Fibroblast of upper back skin (primary cell): ENCODE measurements at places on chromosomes 7 and 10.

- DNase-seq = peak; percentile 75
Measured at GRCh38 chr10:92972066-92972870, 88.3 kb upstream of the CYP26C1 start.

DNA sequence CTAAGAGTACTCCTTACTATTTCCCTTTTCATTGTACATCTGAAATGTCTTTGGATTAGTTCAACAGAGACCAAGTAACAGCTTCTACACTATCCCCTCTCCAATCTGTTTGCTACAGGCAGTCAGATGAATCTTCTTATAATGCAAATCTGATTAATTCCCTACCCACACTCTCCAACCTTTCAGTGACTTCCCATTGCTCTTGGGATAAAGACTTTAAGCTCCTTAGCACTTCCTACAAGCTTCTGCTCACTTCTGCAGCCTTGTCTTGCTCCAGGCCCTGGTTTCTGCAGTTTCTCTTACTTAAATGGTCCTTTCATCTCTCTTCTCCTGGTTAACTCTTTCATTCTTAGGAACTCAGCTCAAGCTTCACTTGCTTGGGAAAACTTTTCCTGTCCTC lies 65.2 kb upstream of the FEZF1 start:
- no peak for DNase-seq

DNA sequence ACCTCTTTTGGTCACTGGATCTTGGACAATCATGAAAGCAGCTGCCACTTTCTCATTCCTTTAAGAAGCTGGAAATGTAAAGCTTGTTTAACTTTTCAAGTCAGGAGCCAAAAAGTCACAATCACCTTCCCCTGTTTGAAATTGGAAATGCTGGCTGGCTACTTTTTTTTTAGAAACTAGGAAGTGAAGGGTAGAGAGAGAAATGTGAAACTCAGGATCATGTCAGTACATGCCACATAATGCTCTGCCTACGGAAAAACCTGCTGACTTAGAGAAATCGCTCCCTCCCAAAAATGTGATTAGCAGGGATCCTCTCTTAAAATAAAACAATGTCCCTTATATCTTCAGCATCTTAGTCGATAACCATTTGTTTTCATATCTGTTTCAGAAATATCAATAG lies 188.4 kb upstream of the C7orf33 start:
- DNase-seq = no peak

DNA sequence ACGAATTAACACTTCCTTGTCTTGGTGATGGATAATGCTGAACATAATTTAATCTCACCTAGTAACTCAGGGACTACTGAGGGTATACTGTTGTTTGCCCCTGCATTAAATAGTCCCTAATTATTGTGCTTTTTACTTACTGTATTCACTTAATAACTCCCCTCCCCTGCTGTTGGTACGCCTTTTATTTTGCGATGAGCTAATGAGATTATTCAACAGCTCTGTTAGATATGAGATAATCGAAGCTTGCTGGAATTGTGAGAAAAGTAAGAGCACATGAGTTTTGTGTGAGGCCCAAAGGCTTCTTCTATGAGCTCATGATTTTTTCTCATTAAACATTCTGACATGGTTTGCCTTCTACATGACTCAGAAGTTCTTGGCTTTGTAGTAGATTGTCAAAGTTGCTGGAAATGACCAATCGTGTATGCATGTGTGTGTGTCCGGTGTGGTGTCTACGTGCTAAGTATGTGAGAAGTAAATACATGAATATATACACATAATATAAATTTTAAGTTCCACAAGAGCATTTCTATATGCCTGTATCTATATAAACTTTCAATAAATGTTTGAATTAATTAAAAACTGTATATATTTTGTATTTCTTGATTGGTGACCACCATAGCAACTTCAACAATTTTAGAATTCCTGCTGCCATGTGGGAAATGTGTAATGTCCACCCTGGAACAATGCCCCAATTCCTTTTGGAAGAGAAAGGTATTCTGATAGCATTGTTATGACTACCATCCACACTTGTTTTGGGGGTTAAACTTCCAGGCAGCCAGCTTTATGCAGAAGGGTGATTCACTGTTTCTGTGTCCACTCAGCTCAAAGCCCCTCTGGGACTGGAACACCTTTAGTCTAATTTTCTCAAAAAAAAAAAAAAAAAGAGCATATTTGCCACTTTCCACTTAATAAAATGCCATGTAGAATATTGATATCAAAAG lies 106.2 kb downstream of the SAMD9 start:
- peak; percentile 98 for DNase-seq

GRCh38 chr7:18361756-18362155 lies 133.8 kb upstream of the HDAC9 start:
- DNase-seq = peak; percentile 68

DNA sequence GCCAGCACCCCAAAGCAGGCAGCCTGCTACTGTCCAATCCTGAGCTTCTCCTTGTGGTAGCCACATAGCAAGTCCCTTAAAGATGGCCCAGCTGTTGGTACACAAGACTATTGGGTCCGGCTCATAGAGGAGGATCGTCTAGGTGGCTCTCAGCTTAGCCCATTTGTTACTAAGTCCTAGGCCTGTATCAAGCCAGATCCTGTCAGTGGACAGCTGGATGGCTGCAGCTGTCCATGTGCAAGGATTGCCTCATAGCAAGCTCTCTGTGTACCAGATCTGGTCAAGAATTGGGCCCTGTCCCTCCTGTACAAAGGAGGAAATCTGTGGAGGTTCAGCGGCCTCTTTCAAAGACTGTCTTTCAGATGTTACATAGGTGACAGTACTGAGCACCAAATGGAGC lies 12.2 kb upstream of the TMEM168 start:
- DNase-seq = no peak

GRCh38 chr10:94000638-94001415 lies 7.1 kb downstream of the PLCE1 start:
- DNase-seq = no peak

DNA sequence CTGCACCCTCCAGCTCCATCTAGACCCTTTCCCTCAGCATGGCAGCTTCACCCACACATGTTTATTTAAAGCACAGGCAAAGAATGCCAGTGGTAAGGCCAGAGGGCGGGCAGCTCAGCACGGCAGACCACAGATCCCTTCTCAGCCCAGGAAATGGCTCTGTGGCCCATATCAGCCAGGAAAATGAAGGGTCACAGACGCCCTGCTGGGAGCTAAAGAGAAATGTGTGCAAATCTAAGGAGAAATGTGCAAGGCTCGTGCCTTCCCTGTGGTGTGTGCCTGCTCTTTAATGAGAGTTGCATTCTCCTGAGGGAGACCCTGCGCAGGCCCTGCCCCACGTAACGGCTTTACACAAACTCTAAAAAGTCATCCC lies 23.0 kb downstream of the PTPRN2 start:
- DNase-seq = no peak

- DNase-seq = no peak
Measured at GRCh38 chr7:2010551-2011265, 222.0 kb downstream of the MAD1L1 start.

DNA sequence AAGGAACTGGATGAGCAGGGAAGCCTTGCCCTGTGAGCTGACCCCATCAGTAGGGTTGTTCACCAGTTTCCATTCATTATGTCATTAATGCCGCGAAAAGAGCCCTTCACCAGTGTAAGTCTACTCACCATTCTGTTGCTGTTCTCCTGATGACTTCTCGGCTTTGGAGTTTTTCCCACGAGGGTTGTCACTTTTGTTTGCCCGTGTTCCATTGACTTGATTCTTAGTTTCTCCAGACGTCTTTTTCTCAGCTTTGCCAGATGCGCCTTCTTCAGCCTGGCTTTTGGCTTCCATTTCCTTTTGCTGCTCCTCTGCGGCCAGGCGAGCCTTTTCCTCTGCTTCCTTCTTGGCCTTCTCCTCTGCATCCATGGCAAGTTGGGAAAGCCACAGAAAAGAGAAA lies 128.8 kb downstream of the PPP1R17 start:
- no peak for DNase-seq

GRCh38 chr7:130071701-130072622 lies 1.6 kb downstream of the KLHDC10 start:
- peak; percentile 85 for DNase-seq

- no peak for DNase-seq
Measured at GRCh38 chr7:1340461-1341360, 108.0 kb downstream of the UNCX start.

GRCh38 chr10:17220652-17221100 lies 7.4 kb upstream of the VIM start:
- peak; percentile 41 for DNase-seq

DNA sequence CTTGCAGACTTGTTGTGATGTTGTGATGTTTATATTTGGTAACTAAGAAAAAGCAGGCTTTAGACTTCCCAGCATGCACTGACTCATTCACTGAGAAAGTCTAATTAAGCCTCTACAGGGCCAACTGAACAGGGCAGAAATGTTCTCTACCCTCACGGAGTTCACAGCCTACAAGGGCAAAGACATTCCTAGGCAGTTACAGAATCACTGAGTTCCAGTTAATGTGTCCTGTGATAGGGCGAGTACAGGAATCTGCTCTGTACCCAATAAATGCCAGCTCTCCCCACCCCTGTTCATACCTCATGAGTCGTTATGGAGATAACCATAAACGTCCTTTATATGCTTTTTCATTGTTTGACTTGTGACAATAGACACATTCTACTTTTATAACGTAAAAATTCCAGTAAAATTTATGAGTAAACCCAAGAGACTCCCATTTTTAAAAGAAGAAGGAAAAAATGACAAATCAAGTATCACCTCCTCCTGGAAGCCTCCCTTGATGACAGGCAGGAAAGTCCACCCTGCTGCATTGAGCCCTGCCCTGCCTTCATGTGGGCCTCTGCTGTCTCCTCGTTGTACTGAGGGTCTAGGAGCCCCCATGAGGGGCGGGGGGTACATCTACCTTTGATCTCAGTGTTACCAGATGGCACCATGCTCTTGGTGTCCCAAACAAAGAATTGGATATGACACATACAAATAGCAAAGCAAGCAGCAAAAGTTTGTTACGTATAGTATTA lies 14.3 kb downstream of the MUC12 start:
- DNase-seq = no peak

GRCh38 chr7:43540471-43540870 lies 42.4 kb upstream of the STK17A start:
- DNase-seq = no peak

GRCh38 chr7:41116817-41117216 lies 586.1 kb downstream of the INHBA start:
- DNase-seq = no peak

DNA sequence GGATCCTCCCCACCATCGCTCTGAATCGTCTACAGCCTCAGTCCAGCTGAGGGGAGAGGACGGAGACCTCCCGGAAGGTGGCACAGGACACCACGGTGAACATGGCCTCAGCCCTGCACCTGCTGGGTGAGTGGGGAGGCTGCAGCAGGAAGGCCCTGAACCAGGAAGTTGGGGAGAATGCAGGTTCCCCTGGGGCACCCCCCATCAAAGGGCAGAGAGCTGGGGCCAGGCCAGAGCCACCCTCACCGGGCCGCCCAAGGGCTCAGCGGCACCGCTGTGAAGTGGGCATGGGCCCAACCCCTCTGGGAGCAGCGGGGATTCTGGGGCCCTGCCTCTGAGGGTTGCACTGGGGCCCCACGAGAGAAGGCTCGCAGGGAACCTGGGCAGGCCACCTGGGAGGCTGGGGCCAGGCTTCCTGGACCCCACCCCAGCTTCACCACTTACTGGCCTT lies 98.7 kb downstream of the MICALL2 start:
- no peak for DNase-seq

GRCh38 chr7:16926283-16926682 lies 44.5 kb upstream of the AGR3 start:
- DNase-seq = peak; percentile 53

- no peak for DNase-seq
Measured at GRCh38 chr7:134767520-134768168, 11.8 kb upstream of the CALD1 start.

GRCh38 chr10:53808677-53809372 lies 992.2 kb downstream of the PCDH15 start:
- DNase-seq = no peak

DNA sequence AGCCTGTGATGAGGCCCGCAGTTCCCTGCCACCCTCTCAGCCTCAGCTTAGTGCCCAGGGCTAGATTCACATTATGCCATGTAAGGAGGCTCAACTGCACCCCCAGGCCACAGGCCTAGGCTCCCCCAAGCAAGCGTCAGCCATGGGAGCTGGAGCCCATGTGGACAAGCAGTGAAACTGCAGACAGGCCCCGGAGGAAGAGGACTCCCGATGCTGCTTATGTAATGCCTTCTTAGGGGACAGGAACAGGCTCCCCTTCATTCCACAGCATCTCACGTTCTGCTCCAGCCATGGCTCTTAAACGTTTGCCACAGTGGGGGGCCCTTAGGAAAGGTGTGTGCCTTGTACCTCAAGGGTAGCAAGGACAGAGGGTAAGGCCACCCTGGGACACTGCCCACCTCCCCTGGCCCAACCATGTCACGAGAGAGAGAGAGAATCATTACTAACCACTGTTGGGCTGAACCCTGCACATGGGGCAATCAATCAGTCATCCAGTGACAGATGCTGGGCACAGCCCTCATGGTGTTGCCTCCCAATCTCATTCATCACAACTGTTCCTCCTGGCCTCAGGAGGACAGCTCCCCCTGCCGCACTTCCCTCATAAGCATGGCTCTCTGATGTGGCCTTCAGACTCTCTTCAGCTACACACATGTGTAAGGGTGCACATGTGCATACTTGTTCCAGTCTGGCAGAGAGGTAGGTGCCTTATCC lies 263.0 kb downstream of the GRID1 start:
- no peak for DNase-seq

GRCh38 chr7:155815332-155816191 lies 3.3 kb upstream of the SHH start:
- DNase-seq = peak; percentile 20

- no peak for DNase-seq
Measured at GRCh38 chr10:111916011-111916410, 267.6 kb downstream of the GPAM start.

DNA sequence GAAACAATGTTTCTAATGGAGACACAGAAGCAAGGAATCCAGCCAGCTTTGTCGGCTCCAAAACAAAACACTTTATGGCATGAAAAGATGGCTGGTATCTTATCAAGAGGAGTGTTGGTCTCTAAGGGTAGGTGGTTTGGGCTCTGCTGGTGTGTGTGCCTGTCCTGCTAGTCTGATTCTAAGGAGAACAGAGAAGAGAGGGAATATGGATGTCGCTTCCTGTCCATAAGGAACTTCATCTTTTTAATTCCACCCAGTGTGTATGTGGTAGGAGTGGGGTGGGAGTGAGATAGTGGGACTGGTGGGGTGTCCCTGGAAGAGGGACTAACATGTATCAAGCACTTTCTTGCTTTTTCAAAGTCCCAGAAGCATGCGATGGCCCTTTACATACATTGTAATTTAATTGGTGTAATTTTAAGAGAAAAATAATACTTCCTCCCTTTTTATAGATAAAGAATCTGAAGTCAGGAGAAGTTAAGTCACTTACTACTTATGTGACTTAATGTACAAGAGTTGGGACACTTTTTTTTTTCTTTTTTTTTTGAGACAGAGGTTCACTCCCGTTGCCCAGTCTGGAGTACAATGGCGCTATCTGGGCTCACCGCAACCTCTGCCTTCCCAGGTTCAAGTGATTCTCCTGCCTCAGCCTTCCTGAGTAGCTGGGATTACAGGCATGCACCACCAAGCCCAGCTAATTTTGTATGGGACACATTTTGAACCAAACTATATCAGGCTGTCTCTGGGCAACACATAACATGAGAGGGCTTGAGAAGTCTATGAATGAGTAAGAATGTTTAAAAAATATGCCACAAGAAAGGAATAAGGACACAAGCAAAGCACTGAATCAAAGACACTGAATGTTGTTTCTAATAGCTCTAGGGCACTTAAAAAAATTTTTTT lies 18.8 kb downstream of the NT5C3A start:
- DNase-seq = no peak
